ENCODE measurements at places on chromosomes 6 and 20.

GRCh38 chr20:50145566-50145965 lies 8.0 kb downstream of the PEDS1 start:
- no peak for DNase-seq

DNA sequence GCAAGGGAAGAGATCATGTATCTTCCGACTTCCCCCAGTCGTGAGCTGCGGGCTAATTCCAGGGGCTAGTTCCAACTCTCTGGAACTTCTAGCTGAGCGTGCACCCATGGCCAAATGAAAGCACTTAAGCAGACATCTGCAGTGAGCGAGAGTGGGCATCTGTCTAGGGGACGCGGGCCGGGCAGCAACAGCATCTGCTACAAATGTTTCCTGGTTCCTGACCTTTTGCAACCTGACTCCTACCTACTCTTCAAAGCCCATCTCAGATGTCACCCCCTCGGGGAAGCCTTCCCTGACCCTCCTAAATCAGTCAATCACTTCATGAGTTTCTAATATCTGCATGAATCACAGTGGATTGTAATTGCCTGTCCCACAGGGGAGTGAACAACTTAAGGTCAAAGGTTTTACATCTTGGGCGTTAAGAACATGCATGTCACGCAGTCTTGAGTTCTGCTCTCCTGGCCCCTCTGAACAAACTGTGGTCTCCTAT lies 141.9 kb downstream of the CEBPB start:
- DNase-seq, result no peak

- DNase-seq, result no peak
Observed at GRCh38 chr20:54154439-54154838, 19.3 kb downstream of the CYP24A1 start.

GRCh38 chr6:110703010-110703905 lies 112.0 kb downstream of the CDK19 start:
- DNase-seq, result no peak

DNA sequence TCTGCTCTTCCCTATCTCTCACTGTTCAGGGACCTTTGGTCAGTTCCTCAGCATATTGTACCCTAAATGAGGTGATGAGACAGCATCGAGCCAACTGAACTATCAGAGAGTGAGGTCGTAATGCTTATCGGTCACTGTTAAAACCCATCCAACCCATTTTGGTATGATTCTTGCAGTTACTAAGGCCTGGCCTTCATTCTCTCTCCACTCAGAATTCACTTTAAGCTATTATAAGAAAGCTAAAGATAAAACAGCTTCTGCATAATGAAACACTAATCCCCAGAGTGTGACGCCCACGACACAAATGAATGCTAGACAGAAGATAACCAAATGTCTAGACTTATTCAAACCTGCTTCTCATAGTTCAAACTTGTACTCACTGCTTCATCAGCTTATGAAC lies 175.8 kb downstream of the GMPR start:
- DNase-seq, result peak; percentile 16

Measured in activated naive CD4-positive, alpha-beta T cell treated with anti-CD3 and anti-CD28 coated beads, Interleukin-2, amount 50 U/mL, for 16 hours (primary cell).